ENCODE measurements at places on chromosomes 11 and 22.
A peak's percentile ranks its signal among the peaks of the same experiment; 100 is the strongest.

DNA sequence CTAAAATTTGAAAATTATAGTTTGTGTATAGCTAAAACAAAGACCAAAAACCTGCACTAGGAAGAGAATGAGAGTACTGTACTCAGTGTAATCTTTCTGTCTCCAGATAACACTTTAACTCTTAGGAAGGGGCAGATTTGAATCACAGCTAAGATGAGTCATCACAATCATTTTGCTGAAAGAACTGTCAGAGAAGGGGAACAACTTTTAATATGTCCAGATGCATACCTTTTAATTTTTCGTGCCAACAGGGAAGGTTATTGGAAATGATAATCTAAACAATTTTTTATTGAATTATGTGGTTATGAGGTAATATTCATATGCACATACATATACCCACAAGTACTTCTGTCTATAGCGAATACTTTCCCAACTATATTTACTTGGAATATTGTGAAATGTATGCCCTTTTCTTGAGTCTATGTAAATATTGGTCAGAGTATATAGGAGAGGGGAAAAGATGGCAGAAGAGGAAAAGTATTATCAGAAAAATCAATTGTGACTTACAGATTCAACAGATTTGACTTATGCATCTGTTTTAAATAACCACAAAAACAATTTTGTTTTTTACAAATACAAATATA is 51.1 kb upstream of the MUC15 start:
- no peaks in the 10 kb centered on the region for H3K4me1 ChIP-seq
- H3K36me3 ChIP-seq = no peaks in the 10 kb centered on the region
- no peaks in the 10 kb centered on the region for H3K27me3 ChIP-seq
- no peak overlapping the region for H3K4me3 ChIP-seq
- DNase-seq = no peak

DNA sequence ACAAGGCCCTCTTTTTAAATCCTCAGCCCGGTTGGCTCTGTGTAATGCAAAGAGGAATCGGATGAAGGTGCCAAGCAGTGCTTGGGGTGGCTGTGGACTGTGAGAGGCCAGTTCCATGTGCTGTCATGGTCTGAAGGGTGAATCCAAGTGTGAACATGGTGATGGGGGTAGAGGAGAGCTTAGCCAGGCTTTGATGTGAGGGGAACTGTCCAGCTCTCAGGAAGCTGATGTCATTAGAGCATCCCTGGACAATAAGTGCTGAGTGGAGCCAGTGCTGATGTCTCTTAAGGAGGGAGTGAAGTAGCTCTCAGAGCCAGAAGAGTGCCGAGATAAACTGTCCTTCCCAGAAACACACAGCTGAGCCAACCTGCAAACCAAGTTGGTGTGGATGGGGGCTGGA is 53.6 kb downstream of the NAV2 start:
- H3K4me1 ChIP-seq = no peaks in the 10 kb centered on the region
- H3K27ac ChIP-seq = no peak overlapping the region
- H3K4me3 ChIP-seq = no peak overlapping the region
- DNase-seq = no peak
- H3K27me3 ChIP-seq = peaks cover 42% of the 10 kb centered on the region

DNA sequence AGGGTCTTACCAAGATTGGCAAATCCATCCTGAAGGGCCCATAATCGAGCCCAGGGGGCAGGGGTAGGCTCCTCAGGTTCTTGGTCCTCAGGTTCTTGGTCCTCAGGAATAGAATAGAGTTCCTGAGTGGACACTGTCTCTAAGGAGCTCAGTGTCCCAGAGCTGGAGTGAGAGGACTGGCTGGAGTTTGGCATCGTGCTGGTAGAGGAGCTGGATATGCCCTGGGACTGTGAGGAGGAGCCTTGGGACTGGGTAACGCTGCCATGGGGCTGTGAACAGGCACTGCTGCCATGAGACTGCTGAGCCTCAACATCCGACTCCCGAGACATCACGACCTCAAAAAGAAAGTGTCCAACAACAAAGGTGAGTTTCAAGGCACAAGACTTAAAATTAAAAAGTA is 7.2 kb downstream of the CHEK2 start:
- H3K27ac ChIP-seq = no peak overlapping the region
- DNase-seq = no peak
- H3K27me3 ChIP-seq = no peaks in the 10 kb centered on the region
- H3K36me3 ChIP-seq = peaks cover 4% of the 10 kb centered on the region

GRCh38 chr11:69992943-69993694 is 85.0 kb upstream of the ANO1 start:
- no peaks in the 10 kb centered on the region for H3K4me1 ChIP-seq
- no peak overlapping the region for H3K27ac ChIP-seq
- no peaks in the 10 kb centered on the region for H3K36me3 ChIP-seq
- no peak for DNase-seq
- H3K27me3 ChIP-seq = peaks cover 39% of the 10 kb centered on the region

DNA sequence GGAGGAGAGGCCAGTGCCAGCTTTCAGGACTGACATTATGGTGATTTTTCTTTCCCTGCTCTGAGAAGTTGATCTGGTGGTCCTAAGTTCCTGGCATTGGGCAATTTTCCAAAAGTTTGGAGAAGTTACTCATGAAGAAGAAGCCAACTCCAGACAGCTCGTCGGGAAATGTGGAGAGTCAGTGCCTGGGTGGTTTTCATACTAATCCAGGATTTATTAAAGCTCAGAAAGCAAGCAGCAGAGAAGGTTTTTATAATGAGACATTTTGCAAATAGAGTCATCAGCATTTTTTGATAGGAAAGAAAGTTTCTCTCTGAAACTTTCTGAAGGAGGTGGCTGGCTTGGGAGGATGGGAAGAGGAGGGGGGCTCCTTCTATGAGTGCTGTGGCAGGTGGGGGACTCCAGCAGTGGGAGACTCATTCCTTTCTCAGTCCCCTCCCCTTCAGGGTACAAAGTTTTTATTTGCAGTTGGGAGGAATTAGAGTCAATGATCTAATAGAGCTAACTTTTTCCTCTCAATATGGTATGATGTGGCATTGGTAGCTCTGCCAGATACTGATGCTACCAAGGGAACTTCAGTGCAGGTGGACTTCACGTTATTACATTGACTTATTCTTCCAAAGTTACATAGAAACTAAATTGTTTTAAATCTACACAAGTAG is 55.4 kb downstream of the LIF start:
- H3K27me3 ChIP-seq = peaks cover 20% of the 10 kb centered on the region
- DNase-seq = no peak
- H3K27ac ChIP-seq = no peak overlapping the region
- H3K4me1 ChIP-seq = peaks cover 5% of the 10 kb centered on the region
- no peaks in the 10 kb centered on the region for H3K36me3 ChIP-seq
- H3K4me3 ChIP-seq = no peak overlapping the region

DNA sequence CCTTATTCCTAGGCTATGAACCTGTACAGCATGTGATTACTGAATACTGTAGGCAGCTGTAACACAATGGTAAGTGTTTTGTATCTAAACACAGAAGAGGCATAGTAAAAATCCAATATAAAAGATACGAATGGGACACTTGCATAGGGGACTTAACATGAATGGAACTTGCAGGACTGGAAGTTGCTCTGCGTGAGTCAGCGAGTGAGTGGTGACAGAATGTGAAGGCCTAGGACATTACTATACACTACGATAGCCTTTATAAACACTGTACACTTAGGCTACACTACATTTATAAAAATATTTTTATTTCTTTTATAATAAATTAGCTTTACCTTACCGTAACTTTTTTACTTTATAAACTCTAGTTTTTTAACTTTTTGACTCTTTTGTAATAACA is 81.1 kb downstream of the PGR start:
- no peak overlapping the region for H3K4me3 ChIP-seq
- no peaks in the 10 kb centered on the region for H3K36me3 ChIP-seq
- no peak for DNase-seq
- H3K27ac ChIP-seq = no peak overlapping the region
- no peaks in the 10 kb centered on the region for H3K4me1 ChIP-seq

DNA sequence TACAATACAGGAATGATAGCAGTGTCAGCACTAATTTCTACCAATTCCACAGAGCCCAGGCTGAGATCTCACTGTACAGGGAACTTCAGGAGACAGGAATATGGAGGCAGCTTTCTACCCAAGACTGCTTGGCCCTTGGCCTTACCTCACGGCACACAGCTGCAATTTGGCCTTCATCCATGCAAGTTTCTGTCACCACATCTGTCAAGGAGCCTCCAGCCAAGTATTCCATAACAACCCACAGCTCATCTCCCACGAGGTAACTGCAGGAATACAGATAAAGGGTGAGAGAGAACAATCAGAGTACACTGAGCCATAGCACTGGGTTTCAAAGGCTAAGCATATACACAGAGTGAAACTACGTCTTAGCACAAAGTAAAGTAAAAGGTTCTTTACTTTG is 39.0 kb upstream of the GDPD4 start:
- no peaks in the 10 kb centered on the region for H3K4me1 ChIP-seq
- no peaks in the 10 kb centered on the region for H3K27me3 ChIP-seq
- H3K36me3 ChIP-seq = peaks cover 13% of the 10 kb centered on the region
- DNase-seq = no peak
- no peak overlapping the region for H3K27ac ChIP-seq

- H3K27me3 ChIP-seq = no peaks in the 10 kb centered on the region
- peaks cover 29% of the 10 kb centered on the region for H3K36me3 ChIP-seq
- peak overlapping the region; percentile 96 for H3K27ac ChIP-seq
- H3K4me3 ChIP-seq = peak overlapping the region; percentile 93
- no peak for DNase-seq
Measured at GRCh38 chr11:119094816-119095065, 6.9 kb downstream of the DPAGT1 start.

DNA sequence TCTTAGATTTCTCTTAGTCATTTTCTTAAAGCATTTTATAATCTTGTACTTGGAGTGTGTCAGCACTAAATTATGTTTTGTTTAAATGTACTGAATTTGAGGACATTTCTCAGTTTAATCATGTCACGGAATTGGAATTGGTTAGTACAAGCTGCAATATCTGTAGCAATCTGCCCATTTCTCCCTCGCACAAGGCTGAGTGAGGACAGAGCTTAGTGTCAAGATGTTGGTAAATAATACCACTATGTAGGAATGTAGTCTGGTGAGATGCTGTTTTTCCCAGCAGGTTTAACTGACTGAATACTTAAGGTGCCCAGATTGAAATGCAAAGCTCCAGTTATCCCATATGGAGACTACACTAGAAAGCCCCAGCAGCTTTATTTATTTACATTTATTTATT is 30.6 kb downstream of the SREBF2 start:
- H3K4me3 ChIP-seq = no peak overlapping the region
- no peak for DNase-seq
- no peaks in the 10 kb centered on the region for H3K27me3 ChIP-seq

- no peaks in the 10 kb centered on the region for H3K4me1 ChIP-seq
- H3K36me3 ChIP-seq = no peaks in the 10 kb centered on the region
- no peak overlapping the region for H3K4me3 ChIP-seq
- no peaks in the 10 kb centered on the region for H3K27me3 ChIP-seq
- DNase-seq = no peak
Measured at GRCh38 chr11:23226331-23227077, 366.2 kb upstream of the CCDC179 start.

DNA sequence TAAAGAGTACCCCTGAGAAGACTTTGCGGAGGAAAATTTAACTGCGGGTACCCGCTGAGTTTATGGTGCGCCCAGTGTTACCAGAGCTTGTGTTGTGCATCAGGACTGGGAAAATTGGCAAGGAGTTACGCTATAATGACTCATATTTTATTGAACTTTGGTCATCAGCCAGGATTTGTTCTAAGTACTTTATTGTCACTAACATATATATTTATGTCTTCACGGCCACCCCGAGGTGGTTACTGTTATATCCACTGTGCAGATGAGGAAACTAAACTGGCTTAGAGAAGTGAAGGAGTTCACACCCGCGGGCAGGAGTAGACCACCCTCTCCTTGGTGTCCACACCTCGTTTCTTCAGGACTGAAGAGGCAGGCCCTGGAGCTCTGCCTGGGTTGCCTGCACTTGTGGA is 667 bp downstream of the ACCS start:
- peaks cover 11% of the 10 kb centered on the region for H3K36me3 ChIP-seq
- H3K27ac ChIP-seq = peak overlapping the region; percentile 89
- H3K27me3 ChIP-seq = no peaks in the 10 kb centered on the region

- H3K4me3 ChIP-seq = peak overlapping the region; percentile 18
- no peaks in the 10 kb centered on the region for H3K36me3 ChIP-seq
- H3K4me1 ChIP-seq = no peaks in the 10 kb centered on the region
- H3K27ac ChIP-seq = no peak overlapping the region
- DNase-seq = no peak
Measured at GRCh38 chr22:29031227-29032011, 30.2 kb downstream of the C22orf31 start.
